ENCODE measurements at places on chromosomes 16 and 17. TPM values are rescaled to one million over a fixed set of nuclear protein-coding genes. Genes with fewer than 3 reads are reported as not detected.

The BAHCC1 gene
- polyA plus RNA-seq, result not detected

The VAMP2 gene
- polyA plus RNA-seq, result 83.7 TPM

The TBC1D3I gene
- polyA plus RNA-seq, result not detected

The DCTPP1 gene
- 137 TPM for polyA plus RNA-seq

The SLC6A2 gene
- not detected for polyA plus RNA-seq

The ANKS4B gene
- polyA plus RNA-seq, result not detected

The UBB gene
- 2,178 TPM for polyA plus RNA-seq

The CCL5 gene
- polyA plus RNA-seq, result 66.3 TPM

The ERCC4 gene
- polyA plus RNA-seq, result 15.9 TPM

The SHCBP1 gene
- 1.6 TPM for polyA plus RNA-seq

The GDPD3 gene
- not detected for polyA plus RNA-seq

The SCRN2 gene
- 19.8 TPM for polyA plus RNA-seq

The SPECC1 gene
- polyA plus RNA-seq, result 4.1 TPM

The TNK1 gene
- 4.4 TPM for polyA plus RNA-seq

The SLC16A13 gene
- polyA plus RNA-seq, result 3.3 TPM

The KRTAP17-1 gene
- not detected for polyA plus RNA-seq

The TBC1D3B gene
- 0.84 TPM for polyA plus RNA-seq

The LPCAT2 gene
- not detected for polyA plus RNA-seq

The ACBD4 gene
- polyA plus RNA-seq, result 17.6 TPM

The TNS4 gene
- polyA plus RNA-seq, result not detected

The NPTX1 gene
- polyA plus RNA-seq, result not detected

The KRTAP9-2 gene
- not detected for polyA plus RNA-seq

The MYH8 gene
- not detected for polyA plus RNA-seq

The MYOCD gene
- polyA plus RNA-seq, result not detected

The CDH11 gene
- not detected for polyA plus RNA-seq

The CCL17 gene
- not detected for polyA plus RNA-seq
